ENCODE measurements at places on chromosomes 4 and X.
A peak's percentile ranks its signal among the peaks of the same experiment; 100 is the strongest.

- DNase-seq, result peak; percentile 87
These were observed at the start of gene GASK1B for GRCh38 chr4:158172261-158173258. Gene GASK1B (minus strand): TSS chr4:158173025. CDS start chr4:158171375, 1,650 bp downstream.

- DNase-seq, result peak; percentile 18
These were observed 857 bp downstream of the SCML1 start for GRCh38 chrX:17737986-17738713.

DNA sequence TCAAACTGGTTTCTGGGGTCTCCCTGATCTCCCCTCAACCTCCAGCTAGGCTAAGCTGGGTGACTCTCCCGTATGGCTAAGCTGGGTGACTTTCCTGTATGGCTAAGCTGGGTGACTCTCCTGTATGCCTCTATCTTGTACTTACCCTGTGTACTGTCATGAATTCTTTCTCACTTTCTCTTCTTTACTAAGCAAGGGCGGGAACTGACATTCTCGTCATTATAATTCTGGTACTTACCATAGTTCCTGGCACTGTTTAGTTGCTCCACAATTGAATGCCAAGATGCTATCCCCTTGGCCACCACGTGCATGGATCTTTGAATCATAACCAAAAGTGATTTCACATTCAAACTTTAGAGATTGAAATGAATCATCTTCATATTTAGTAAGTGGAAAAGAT lies 8.8 kb downstream of the INTU start:
- peak; percentile 57 for DNase-seq

DNA sequence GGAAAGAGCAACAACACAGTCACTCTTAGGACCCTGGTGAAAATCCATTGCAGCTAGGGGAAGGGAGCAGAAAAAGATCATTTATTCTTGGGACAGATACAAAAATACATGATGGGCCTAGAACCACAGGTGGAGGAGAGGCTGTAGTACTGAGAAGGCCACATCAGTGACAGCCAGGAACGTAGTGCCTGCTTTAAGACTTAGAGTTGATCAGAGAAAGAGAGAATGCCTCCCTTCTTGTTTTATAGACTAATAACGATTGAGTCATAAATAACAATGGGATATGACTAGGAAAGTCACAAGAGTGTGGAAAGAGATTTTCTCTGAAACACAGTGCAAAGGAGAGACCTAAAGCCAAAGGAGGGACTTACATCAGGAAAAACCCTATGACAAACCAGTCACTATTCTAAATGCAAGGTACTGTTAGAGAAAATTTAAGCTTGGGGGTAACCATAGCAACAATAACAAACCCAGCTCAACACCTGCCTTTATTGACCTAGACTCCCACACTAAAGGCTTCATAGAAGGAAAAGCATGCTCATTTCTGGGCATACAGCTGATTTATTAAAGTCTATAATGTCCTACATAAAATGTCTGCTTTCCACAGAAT lies 1015.0 kb upstream of the GRID2 start:
- DNase-seq, result no peak

DNA sequence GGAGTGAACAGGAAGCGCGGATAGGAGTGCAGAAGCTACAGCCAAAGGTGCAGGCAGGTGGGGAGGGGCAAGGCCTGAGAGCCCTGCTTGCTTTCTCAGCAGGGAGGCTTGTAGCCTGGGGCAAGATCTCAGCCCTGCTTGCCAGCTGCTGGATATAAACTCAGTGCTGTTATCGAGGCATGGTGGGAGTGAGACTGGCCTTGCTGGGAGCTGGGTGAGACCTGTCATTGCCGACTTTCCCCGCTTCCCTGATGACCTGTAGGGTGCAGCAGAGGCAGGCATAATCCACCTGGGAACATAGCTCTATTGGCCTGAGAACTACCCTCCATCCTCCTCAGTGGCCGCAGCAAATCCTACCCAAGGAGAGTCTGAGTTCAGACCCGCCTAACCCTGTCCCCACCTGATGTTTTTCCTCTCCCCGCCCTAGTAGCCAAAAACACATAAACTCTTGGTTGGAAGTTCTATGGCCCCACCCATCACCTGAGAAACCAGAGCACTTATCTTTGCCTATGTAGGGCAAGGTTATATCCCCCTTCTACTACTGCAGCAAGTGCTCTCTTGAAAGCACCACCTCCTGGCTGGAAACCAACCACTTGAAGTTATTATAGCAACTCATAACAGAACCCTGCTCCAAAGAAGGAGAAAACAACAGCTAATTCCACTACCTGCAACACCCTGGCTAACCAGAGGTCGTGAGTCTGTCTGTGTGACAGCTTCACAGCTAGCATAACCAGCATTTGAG lies 80.7 kb downstream of the FHIP1A start:
- no peak for DNase-seq

DNA sequence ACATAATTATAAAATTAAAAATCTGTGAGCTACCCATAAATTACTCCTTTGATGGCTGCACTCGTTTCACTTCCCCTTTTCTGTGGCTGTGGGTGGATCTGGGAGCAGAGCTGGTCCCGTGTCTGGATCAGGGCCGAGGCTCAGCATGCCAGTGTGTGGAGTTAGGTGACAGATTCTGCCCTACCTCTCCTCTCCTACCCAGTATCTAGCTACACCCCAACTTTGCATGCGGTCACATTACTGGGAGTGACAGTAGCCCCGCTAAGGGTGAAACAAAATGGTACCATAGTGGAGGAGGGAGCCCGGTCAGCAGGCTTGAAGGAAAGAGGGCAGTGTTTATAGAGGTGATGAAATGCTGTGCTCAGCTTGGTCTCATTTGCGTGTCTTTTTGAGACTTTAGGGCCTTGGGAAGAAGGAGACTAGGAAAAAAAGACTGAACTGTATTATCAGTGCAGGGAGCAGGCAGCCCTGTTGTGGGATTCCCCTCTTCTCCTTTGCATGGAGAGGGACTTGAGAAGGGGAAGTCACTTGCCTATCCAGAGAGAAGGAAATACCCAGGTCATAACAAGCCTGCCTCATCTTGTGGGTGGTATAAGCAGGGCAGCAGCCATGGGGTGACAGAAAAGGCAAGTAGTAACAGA lies 48.4 kb downstream of the ARHGAP10 start:
- no peak for DNase-seq

- DNase-seq, result no peak
These were observed 950.3 kb upstream of the ADGRL3 start for GRCh38 chr4:60249784-60250183.

DNA sequence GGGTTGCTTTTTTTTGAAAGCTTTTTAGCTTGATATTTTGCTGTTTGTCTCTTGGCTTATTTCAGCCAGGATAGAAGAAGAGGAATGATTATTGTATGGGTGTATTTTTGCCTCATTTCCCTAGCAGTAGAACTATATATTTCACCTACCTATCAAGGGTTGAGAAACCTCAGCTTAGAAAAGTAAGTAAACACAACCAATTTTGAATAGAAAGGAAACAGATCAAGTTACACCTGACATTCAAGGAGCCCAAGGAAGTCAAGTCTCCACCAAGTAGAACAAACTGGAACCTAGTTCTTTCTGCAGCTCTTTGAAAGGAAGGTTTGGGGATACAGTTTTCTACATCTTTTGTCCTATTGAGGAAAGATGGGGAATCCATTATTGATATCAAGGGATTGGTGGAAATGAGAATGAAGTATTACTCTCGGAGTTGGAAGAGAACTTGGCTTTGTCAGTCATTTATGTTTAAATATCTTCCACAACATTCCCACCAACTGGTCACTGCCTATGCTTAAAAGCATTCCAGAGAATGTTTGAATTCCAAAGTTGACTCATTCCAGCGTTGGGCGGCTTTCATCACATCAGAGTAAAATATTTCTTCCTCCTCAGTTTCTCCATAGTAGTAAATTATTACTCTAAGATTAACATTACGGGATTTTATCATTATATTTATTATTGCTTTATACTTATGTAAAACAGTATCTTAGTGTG lies 207.8 kb upstream of the CNKSR2 start:
- peak; percentile 59 for DNase-seq

DNA sequence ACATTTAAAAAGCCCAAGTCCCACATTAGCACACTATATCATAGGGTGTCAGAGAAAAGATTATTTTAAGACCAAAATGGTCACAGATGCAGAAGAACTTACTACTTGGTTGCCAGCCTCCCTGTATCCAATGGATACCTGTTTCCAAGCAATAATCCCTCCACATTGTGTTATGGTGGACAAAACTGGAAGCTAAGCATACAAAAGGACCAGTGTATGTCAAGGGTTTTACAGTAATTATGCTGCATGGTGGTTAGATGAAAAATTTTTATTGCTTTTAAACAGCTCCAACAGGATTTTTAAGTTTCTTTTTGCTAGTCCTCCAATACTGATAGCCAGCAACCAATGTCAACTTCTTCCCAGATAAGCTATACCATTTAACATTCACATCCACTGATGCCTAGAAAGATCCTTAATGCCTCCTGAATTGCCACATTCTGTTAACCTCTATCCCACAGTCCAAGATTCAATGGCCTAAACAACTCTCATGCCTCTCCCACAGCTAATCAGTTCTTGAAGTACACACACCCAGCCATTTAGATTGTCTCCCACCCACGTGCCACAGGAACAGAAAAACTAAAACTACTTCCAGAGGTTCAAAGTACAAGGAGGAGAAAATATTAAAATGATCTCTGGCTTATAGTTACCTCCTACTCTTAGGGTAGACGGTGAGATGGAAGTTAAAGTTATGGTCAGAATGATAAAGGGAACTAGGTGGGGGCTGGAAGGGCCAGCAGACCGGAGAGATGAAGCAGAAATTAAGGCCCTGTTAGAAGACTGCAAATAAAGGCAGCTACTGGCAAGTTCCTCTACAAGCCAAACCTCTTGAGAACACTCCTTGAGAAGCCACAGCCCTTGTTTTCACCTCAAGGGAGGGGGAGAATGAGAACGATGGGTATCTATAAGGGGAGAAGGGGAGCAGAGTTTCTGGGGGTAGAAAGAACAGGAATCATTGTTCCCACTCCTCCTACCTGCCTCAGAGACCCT lies 5.5 kb downstream of the MED14 start:
- DNase-seq, result no peak

DNA sequence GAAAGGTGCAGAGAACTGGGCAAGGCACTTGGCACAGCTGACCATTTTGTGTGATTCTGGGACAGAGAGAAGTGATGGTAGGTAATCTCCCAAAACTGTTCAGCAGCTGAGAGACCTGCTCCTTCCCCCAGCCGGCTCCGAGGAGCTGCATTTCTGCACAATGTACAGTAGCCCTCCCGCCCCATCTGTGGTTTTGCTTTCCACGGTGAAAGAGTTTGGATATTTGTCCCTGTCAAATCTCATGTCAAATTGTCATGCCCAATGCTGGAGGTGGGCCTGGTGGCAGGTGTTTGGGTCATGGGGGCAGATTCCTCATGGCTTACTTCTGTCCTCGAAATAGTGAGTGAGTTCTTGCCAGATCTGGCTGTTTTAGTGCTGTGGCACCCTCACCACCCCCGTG lies 90.5 kb upstream of the CD99 start:
- DNase-seq, result no peak

DNA sequence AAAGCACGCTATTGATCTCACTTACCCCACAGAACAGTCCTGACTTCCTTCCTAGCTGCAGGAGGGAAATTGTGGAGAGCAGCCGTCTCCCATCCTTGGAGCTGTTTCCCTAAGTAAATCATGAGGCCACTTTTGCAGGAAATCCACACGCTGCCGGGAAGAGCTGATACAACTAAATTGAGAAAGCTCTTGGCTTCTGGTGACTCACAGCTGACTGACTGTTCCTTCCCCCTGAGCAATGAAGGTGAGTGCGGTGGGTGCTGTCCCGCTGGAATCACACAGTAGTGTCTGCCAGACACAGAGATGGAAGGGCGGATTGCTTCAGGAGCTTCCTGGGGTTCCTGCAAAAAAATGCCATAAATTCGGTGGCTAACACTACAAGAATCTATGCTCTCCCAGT lies 268.9 kb downstream of the ASMT start:
- DNase-seq, result no peak

- no peak for DNase-seq
These were observed 22.8 kb upstream of the PDE6B start for GRCh38 chr4:602559-602942.

DNA sequence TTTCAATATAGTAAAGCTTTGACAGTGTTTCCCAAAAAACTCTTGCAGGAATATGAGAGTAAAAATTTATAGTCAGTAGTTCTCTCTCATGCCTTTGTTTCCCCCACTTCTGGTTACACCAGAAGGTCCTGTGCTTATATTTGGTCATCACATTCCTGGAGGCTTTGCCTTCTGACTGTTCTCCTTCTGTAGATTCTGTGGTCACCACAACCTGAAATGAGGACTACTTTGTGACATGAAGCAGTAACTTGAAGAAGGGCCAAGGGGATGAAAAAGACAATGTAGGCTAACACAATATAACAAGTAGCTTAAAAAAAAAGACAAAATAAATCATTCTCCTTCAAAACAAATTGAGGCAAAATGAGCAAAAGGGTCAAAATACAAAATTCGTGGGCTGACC lies 366.2 kb upstream of the NR3C2 start:
- no peak for DNase-seq

GRCh38 chr4:112994732-112995464 lies 54.6 kb upstream of the ANK2 start:
- no peak for DNase-seq

GRCh38 chr4:76601791-76602190 lies 166.8 kb downstream of the SHROOM3 start:
- peak; percentile 80 for DNase-seq
